ENCODE measurements at places on chromosomes 16 and 17. TPM values are rescaled to one million over a fixed set of nuclear protein-coding genes. Genes with fewer than 3 reads are reported as not detected.

The SDF2 gene
- total RNA-seq, result 48.1 TPM

The ALOX12 gene
- total RNA-seq, result 1.4 TPM

The SPNS2 gene
- total RNA-seq, result 50.2 TPM

The FBXW10B gene
- 0.83 TPM for total RNA-seq

The SLFN14 gene
- total RNA-seq, result 0.52 TPM

The GPR139 gene
- not detected for total RNA-seq

Data from spleen (tissue), 13 donors.